ENCODE measurements at places on chromosomes 4 and X. TPM values are rescaled to one million over a fixed set of nuclear protein-coding genes. Genes with fewer than 3 reads are reported as not detected.

DNA sequence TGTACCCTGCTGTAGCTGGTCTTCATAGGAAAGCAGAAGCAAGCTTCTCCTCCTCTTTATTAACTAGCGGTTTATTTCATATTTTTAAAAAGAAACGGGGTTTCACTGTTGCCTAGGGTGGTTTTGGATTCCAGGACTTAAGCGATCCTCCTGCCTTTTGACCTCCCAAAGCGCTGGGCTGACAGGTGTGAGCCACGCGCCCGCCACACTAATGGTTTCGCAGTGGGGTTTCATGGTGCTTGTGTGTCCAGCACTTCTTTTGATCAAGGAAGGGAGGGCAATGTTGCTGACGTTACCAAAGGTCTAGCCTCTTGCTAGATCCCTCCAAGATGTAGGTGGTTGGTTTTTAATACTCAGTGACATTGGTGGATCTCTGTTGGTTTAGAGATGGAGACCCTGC lies 1.4 kb downstream of the MAEA start:
- no peak for DNase-seq

DNA sequence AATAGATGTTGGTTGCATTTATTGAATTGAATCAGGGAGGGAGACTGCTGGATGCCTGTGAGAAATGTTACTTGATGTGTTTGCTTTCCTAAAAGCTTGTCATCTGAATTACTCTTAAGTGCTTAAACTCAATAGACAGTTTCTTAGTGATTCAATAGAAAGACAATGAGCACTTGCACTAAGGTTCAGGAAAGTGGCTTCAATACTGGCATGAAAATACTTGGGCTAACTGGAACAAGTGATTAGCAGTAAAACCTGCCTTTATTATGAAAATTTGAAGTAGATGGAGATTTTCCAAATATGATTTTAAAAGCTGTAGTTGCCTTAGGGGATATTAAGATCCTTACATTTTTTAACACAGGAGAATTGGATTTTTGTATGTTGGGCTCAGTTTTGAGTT lies 123.3 kb downstream of the RNF150 start:
- DNase-seq, result no peak

GRCh38 chr4:76957004-76957738 lies 7.6 kb downstream of the SEPTIN11 start:
- no peak for DNase-seq

- DNase-seq, result no peak
These were observed 56.2 kb downstream of the SCLT1 start for GRCh38 chr4:129037093-129037492.

Gene RPL9
- total RNA-seq, result 1,753 TPM

DNA sequence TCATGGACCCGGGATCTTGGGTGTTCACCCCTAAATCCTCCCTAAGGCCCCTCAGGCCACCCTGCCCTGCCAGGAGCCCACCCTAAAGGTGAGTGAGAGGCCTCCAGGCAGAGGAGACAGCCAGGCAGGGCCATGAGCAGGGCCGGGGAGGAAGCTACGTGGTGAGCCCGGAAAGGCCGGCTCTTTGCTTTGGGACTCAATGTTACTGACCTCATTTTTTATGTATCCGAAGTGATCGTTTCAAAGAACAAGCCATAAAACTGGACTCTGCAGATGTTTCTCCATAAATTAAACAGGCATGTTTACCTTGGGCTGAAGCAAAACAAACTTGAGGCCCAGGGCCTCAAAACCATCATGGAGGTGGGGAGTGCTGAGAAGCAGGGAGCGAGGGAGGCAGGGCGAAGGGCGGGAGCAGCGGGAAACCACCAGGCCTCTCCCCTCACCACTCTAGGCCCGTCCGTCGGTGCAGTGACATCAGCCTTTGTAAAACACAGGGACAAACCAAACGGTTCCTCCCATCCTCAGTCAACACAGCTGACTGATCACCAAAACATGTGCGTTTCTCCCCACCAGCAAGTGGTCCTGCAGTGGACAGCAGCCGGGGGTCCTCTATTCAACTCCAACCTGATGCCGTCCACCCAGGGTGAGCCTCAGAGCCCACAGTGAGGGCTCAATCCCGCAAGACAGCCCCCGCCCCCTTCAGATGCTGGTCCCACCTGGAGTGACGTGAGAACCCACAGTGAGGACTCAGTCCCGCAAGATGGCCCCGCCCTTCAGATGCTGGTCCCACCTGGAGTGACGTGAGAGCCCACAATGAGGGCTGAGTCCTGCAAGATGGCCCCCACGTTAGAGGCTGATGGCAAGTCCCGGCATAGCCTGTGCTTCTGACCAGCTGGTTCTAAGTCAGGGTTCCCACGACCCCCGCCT lies 102.9 kb upstream of the LRPAP1 start:
- no peak for DNase-seq

Gene ERCC6L
- 0.26 TPM for total RNA-seq

GRCh38 chr4:55793479-55793878 lies 26.1 kb upstream of the EXOC1L start:
- no peak for DNase-seq

- DNase-seq, result no peak
These were observed 22.7 kb upstream of the ACSL1 start for GRCh38 chr4:184848510-184848909.

GRCh38 chr4:125546272-125546671 lies 231.5 kb downstream of the FAT4 start:
- no peak for DNase-seq

GRCh38 chr4:185640811-185641675 lies 105.7 kb upstream of the PDLIM3 start:
- DNase-seq, result no peak

Gene BOD1L1
- total RNA-seq, result 46.3 TPM

Gene AKAP14
- total RNA-seq, result not detected

DNA sequence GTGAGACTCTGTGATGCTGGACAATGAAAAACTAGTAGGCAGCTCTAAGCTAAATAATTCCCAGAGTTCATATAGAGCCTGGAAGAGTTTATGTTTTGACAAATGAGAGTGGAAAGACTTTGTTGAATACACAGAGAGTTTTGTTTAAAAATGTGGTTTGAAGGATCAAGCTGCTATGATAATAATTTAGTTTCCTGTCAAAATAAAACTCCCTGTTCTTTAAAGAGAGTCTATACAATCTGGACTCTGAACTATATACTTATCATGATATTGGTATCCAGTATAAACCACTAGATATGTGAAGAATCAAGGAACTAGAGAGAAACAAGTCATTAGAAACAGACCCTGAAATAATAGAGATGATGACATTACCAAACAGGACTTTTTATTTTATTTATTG lies 158.6 kb downstream of the C4orf33 start:
- no peak for DNase-seq

Gene F8A3
- total RNA-seq, result 3.5 TPM

- no peak for DNase-seq
These were observed 31.1 kb downstream of the PRRG1 start for GRCh38 chrX:37380256-37380655.

Gene SHROOM4
- total RNA-seq, result 19.3 TPM

Gene SSX2
- not detected for total RNA-seq

- no peak for DNase-seq
These were observed 60.9 kb upstream of the TRPC3 start for GRCh38 chr4:122012735-122013134.

GRCh38 chr4:185573651-185574199 lies 38.4 kb upstream of the PDLIM3 start:
- no peak for DNase-seq

- DNase-seq, result no peak
These were observed 650.2 kb upstream of the DIPK2B start for GRCh38 chrX:45850775-45851433.

GRCh38 chr4:86398187-86398586 lies 38.3 kb upstream of the MAPK10 start:
- DNase-seq, result no peak

GRCh38 chrX:72620550-72621145 lies 48.0 kb upstream of the HDAC8 start:
- DNase-seq, result peak; percentile 70

DNA sequence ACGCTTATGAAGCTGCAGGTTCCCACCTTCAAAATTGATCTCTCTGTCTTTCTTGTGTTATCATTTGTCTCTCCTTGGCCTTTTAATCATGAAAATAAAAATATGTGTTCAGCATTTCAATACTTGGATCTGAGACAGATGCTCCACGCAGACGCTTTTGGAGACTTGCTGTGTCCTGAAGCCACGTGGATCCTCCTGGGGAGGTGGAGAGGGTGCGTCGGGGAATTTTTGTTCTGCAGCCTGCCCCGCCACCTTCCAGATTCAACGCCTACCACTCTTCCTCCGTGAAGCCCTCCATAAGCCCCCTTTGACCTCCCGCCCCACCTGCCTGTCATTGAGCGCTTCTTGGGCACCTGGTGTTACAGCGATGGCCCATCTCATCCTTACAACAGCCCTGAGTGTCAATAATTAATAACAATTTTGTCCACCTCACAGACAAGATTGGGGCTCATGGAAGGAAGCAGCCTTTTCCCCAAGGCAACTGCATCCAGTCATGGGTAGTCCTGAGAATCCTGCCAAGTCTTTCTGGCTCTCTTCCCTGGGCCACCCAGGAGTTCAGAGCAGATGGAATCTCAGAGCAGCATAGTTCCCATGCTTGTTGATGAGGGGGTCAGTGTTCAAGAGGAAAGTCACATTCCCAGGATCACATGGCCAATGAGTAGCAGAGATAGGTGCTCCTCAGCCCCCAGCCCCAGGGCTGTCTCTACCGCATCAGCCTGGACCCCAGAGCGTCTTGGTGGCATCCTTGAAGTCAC lies 172.6 kb upstream of the PSAPL1 start:
- no peak for DNase-seq

DNA sequence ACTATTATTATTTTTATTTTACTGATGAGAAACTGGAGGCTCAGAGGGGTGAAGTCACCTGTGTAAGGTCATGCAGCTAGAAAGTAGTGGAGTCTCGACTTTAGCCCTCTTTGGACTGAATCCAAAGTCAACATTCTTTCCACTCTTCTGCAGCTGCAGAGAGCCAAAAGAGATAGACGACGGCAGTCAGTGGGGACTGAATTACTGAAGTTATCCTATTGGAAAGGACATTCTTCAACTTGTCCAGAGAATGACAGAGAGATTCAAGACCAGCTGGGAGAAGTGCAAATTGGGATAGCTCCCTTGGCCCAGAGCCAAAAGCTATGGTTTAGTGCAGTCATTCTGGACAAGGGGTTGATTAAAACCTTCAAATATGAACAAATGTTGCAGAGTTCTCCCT lies 42.5 kb downstream of the VGLL1 start:
- no peak for DNase-seq

Gene RAB39B
- 0.86 TPM for total RNA-seq

Gene NHSL2
- 14.6 TPM for total RNA-seq

GRCh38 chr4:137180349-137180748 lies 351.9 kb downstream of the PCDH18 start:
- no peak for DNase-seq

Gene NR3C2
- 31.6 TPM for total RNA-seq

DNA sequence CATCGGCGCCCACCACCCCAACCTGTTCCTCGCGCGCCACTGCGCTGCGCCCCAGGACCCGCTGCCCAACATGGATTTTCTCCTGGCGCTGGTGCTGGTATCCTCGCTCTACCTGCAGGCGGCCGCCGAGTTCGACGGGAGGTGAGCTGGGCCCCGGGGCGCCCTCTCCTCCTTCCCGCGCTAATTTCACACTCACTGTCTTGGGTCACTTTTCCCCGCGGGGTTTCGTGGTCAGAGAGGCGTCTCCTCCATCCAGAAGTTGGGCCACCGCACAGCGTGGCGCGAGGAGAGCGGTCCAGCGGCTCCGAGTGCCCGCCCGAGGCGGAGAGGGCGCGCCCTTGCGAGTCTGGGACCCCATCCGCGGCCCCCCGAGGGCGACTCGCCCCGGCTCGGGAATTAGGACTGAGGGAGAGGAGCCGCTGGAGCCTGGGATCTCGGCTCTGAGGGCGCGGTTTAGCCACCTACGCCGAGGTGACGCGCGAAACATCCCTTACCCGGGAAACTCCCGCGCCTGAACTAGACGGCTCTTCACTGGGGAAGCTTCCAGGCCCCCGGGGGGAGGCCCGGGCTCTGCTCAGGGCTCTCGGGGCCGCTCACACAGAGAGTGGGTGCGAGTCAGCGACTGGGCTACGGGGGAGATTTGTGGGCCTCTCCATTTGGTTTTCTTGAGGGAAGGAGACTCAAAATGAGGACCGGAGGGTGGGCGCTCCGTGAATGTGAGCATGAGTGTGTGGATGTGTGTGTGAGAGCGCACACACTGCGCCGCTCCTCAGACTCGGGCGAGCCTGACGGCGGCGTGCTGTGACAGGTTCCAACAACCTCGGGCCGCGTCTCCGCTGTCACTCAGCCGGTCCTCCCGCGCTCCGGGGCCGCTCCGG lies 551 bp downstream of the NPNT start:
- no peak for DNase-seq

DNA sequence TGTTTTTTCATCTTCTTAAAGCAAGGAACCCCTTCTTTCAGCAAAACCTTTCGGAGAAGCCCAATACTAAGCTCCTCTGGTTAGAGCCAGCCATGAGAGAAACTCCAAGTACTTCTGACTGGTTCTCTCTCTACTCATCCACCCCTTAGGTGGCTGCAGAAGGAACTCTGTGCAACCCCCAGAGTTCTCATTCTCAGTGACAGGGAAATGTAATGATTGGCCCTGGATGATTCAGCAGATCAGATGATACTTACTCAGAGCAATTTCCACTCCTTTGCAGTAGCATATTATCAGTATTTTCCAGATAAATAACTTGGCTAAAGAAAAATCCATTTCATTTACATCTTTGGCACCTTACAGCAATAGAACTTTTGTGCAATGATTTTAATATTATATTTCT lies 3.2 kb downstream of the SPP1 start:
- DNase-seq, result no peak

DNA sequence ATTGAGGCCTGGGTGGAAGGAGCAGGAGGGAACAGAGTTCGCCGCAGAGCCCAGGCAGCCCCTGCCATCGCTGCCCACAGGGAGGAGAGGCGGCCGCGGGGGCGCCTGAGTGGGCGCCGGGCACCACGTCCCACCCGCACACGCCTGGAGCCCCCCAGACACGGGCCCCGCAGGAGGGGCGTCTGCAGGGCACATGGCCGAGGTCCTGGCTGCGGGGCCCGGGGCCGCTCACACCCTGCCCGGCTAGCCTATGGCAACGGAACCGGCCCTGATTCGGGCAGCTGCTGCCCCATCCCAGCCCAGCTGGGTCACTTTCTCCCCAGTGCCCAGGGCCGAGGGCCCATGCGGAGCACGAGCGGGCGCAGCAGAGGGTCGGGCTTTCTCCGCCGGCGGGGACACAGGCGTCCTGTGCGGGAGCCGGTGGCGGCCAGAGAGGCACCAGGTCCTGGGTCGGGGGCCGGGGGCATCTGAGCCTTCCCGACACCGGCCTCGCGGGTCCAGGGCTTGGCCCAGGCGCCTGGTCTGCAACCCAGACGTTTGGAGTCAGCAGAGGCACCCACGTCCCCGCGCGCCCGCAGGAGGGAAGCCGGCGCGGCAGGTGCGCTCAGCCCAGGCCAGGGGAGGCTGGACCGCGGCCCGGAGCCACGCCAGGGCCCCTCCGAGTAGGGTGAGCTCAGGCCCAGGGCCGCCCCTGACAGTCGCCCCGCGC lies 91.2 kb downstream of the FAM53A start:
- DNase-seq, result no peak

DNA sequence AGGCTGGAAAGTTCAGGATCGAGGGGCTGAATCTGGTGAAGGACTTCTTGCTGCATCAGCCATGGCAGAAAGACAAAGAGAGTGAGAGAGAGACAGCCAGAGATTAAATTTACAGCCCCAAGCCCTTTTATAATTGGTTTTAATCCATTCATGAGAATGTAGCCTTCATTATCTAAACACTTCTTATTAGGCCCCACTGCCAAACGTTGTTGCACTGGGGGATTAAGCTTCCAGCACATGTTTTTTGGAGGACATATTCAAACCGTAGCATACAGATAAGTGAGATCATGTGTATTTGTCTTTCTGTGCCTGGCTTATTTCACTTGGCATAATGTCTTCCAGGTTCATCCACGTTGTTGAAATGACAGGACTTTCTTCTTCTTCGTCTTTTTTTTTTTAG lies 524.7 kb downstream of the SPRY1 start:
- no peak for DNase-seq

All from ureter (tissue), 1 donor.